EL (cell line): ENCODE measurements at places on chromosomes 2 and 18.

- no peak for DNase-seq
Observed at GRCh38 chr18:66990909-66991308, 387.0 kb upstream of the CDH19 start.

DNA sequence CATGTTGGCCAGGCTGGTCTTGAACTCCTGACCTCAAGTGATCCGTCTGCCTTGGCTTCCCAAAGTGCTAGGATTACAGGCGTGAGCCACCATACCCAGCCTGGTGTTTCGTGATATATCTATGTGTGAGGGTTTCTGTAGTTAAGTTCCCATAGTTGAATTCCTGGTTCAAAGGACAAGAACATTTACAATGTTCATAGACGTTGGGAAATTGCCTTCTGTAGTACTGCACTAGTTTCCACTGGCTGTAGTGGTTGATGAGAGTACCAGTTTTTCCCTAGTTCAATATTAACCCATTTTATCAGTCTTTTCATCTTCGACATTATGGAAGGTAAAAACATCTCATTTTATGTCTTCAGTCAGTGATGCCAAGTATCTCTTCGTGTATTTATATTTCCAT, 171.0 kb downstream of the NEDD4L start:
- DNase-seq: no peak

GRCh38 chr2:152890736-152891135, 172.3 kb downstream of the ARL6IP6 start:
- no peak for DNase-seq

GRCh38 chr2:218860950-218861381, 1.4 kb downstream of the WNT6 start:
- DNase-seq: peak; percentile 70

DNA sequence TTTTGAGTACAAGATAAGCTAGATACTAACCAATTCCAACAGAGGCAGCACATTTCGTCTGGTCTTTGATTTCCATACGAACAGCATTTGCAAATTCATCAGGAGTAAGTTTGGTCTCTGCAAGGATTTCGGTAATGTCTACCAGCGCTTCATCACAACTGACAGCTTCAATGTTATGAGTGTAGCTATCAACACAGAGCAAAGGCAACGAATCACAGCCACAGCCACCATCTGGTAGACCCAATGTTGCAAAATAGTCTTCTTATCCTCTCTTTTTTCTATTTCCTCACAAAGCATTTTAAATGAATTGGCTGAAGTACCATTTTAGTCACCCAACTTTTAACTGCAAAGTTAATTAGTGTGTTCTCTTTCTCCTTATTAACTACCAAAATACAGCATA, 68.3 kb downstream of the REV1 start:
- peak; percentile 29 for DNase-seq

GRCh38 chr2:188272121-188272520, 19.6 kb upstream of the GULP1 start:
- DNase-seq: no peak

- DNase-seq: no peak
Observed at GRCh38 chr18:34077599-34077998, 147.1 kb downstream of the NOL4 start.

DNA sequence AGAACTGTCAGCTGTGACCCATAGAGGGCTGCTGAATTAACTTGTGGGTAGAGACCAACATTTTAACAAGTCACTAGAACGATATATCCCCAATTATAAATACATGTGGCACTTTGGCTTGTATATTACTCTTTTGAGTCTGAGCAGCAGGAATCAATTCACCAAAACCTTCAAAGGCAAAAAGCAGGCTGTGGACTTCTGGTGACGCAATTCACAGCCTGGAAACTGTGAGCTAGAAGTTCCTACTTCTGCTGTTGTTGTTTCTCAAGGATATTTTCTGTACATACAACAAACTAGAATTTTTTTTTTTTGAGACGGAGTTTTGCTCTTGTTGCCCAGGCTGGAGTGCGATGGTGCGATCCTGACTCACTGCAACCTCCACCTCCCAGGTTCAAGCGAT, 37.3 kb downstream of the PTCD3 start:
- no peak for DNase-seq

DNA sequence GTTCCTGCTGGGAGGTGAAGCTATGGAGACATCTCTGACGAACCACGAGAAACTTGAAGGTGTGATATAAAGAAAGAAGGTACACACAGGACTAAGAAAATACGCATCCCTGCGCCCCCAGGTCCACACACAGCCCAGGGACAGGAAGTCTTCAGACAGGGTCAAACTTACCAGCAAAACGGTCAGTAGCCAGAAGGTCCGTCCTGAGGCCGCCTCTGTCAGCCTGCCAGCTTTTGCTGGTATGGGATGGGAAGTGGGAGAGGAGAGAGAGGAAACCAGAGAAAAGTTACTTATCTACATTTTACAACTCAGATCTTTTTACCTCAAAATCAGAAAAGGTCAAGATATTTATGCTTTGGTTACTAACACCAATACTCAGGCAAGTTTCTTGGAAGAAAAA, 47.2 kb downstream of the HDLBP start:
- DNase-seq: no peak

GRCh38 chr2:96939415-96939814, 47.0 kb downstream of the FAM178B start:
- DNase-seq: no peak

DNA sequence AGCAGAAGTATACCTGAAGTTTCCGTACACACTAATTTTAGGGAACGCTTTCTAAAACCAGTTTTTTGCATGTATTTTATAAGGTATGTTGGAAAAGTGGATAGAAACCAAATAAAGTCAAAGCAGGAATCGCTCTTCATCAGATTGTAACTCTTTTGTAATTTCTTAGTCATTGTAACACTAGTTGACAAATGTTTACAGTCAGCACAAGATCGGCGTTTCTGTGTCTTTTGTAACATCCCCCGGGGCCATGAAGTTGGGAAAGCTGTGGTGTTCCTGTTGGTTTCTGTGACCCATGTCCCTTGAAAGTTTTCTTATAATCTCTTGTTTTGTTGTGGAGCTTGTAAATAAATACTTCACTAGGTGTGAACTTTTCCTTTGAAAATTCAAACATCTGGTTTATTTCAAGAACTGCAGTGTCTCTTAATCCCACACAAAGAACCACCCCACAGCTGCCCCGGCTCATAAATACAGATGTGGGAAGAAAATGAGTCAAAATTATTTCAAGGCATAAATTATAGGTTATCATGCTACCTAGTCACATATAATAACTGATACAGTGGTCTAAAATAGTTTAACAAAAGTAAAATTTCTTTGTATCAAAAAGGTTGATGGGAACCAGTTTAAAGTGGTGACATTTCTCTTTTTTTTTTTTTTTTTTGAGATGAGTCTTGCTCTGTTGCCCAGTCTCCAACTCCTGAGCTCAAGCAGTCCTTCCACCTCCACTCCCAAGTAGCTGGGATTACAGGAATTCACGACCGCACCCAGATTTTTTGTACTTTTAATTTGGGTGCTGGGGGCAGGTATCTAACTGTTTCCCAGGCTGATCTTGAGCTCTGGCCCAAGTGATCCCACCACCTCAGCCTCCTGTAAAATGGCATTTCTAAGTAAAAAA, 751 bp upstream of the NMI start:
- DNase-seq: peak; percentile 68

- no peak for DNase-seq
Observed at GRCh38 chr2:105445498-105445897, 46.6 kb upstream of the FHL2 start.

- no peak for DNase-seq
Observed at GRCh38 chr18:41687138-41687537, 267.9 kb upstream of the PIK3C3 start.

DNA sequence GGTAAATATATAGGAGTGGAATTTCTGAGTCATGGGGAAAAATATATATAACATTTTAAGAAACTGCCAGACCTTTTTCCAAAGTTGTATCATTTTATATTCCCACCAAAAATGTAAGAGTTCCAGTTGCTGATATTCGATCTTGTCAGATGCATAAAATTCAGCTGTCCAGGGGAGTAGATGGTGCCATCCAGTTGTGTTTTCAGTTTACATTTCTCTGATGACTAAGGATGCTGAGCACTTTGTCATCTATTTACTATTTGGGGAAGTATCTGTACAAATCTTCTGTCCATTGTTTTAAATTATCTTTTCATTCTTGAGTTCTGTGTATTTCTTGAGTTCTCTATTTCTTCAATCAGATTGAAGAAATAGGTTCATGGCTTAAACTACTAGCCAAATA, 126.1 kb downstream of the RTN4 start:
- DNase-seq: no peak

GRCh38 chr2:64696636-64697035, 42.9 kb upstream of the SERTAD2 start:
- no peak for DNase-seq

DNA sequence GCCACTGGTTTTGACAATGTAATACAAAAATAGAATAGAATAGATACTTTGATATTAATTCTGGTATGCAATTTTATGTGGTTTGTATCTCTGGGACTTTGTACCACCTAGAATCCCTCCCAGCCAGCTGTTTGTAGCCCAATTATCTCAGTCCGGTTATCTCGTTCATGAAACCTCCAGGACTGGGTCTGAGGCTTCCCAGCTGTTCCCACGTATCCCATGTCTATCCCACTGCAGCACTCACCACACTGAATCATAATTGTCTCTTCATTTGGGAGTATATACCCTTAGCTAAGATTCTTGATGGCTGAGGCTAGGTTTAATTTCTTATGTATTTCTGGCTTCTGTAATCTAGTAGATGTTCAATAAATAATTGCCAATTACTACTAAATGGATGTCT, 104.4 kb upstream of the MAPRE2 start:
- DNase-seq: no peak

- DNase-seq: peak; percentile 16
Observed at GRCh38 chr2:180033993-180034894, 27.1 kb upstream of the CWC22 start.

DNA sequence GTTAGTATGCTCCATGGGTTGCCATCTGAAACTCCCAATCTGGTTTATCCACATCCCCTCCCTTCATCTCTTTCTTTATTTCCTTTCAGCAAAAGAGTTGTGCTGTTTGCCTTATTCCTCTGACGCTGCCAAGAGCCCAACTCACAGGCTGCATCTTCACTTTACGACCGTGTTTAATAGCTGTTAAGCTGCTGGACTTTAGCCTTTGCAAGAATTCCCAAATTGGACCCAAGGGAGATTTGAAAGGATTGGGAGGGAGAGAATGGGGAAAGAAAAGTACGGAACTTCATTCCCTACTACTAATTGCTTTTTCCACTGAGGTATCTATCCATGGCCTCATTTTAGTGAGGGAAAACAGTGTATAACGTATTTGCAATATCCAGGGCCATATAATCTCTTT, 263.4 kb upstream of the MEIS1 start:
- DNase-seq: no peak

- DNase-seq: peak; percentile 75
Observed at GRCh38 chr18:67766930-67767329, 250.4 kb upstream of the DSEL start.

DNA sequence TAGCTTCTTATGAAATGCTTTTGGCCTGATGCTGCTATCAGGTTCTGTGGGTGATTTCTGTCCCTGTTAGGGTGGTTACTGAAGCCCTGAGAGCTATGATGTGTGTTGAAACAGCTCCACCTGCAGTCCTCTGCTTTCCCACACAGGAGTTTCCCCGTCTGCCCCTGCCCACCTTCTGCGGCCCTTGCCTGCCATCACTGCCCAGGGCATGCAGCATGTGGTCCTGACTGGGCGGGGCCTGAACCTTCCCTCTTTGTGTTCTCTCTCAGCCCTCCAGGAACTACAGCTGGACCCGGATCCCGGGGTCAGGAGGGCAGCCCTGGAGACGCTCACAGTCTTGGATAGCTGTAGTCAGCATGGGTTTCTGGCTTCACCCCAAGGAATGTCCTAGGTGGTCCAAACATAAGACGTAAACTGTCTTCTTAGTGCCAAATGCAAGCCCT, 21.4 kb downstream of the HJURP start:
- peak; percentile 26 for DNase-seq

DNA sequence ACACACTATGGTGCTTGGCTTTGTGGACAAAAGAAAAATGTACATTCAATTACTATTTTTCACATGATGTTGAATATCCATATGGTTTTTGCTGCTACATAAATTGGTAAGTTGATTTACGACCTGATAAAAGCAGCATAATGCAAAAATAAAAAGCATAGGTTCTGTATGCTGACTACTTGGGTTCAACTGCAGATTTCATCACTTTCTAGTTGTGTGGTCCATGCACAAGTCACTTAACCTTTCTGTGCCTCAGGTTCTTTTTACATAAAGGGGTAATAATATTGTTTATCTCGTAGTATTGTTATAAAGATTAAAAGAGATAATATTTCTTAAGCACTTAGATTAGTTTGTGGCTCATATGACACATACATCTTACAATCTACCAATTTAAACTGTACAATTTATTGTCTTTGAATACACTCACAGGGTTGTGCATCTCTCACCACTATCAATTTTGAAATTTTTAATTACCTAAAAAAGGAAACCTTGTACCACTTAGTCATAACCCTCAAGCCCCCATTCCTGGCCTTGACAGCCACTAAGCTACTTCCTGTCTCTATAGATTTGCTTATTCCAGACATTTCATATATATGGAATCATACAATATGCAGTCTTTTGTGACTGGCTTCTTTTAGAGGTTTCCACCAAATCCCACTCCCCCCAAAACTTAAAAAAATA, 1443.9 kb downstream of the SUCLG1 start:
- no peak for DNase-seq

GRCh38 chr2:234478121-234478858, 18.6 kb downstream of the ARL4C start:
- DNase-seq: no peak
